ENCODE measurements at places on chromosomes 4 and X.

GRCh38 chrX:53082773-53083616, 828 bp downstream of the TSPYL2 start:
- no peak for DNase-seq

DNA sequence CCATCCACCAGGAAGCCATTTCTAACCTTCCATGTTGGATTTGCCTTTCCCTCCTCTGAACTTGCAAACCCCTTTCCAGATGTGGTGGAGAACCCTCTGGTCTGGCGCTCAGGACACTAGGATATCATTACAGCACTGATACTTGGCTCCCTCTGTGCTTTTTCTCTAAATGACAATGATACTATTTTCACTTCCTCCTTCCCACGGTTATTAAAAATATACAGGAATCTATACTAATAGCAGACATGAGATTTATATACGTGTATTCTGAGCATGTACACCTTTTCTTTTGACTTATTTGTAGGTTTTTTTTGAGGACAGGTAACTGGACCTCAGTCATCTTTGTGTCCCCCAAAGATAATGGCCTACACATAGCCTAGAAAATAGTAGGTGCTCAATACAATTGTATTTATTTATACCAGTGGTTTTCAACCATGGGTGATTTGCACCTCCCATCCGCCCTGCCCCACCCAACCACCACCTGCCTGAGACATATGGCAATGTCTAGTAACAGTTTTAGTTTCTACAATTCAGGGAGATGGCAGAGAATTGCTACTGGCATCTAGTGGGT, 60.4 kb upstream of the PLAC8 start:
- DNase-seq: no peak

- DNase-seq: no peak
These were observed 469.6 kb downstream of the PDGFC start for GRCh38 chr4:156501962-156502361.

GRCh38 chr4:87965501-87965975, 10.0 kb upstream of the SPP1 start:
- DNase-seq: no peak

DNA sequence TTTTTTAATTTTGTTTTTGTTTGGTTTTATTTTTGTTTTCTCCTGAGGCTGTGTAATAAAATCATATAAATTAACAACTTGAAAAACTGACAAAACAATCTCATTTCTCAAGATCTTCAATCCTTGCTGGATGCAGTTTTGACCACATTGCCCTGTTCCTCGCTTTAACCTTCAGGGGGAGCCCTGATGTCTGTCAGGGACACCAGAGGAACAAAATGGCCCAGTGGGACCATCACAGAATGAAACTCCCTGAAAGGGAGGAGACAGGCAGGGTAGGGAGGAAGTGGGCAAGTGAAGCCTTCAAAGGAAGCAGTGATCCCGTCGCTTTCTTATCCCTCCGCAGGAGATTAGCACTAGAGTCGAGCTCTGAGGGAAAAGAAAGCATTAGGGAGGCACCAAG, 274.9 kb upstream of the LDB2 start:
- DNase-seq: peak; percentile 15

DNA sequence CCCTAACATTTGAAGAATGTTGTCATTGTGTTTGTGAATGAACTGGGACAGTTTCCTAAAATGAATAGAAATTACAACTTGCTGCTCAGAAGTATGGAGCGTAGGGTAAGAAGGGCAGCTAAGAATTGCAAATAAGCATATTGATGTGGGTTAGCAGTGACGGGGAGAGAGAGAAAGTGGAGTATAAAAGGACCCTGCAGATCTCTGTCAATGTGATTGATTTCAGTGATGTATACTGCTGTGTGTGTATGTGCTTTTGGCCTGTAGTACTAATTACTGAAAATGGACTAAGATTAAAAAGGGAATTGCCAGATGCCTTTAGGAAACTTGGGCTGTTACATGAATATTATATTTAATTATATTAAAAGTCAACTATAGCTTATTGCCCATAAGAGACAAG, 7.8 kb upstream of the MFAP3L start:
- no peak for DNase-seq

DNA sequence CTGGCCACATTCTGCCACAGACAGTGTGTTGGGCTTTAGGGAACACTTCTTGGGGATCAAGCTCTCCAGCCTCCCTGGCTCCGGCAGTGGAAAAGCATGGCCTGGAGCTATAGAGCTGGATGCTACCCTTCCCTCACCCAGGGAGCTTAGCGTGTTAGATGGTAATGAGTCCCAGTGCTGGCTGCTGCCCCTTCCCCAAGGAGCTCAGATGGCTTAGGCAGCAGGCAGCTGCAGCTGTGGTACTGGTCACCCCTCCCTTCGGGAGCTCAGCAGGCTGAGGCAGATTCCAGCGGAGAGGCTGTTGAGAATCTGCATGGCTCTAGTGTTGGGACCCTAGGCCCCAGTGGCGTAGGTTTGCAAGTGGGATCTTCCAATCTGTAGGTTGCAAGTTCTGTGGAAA, 19.5 kb downstream of the TMEM144 start:
- DNase-seq: no peak

DNA sequence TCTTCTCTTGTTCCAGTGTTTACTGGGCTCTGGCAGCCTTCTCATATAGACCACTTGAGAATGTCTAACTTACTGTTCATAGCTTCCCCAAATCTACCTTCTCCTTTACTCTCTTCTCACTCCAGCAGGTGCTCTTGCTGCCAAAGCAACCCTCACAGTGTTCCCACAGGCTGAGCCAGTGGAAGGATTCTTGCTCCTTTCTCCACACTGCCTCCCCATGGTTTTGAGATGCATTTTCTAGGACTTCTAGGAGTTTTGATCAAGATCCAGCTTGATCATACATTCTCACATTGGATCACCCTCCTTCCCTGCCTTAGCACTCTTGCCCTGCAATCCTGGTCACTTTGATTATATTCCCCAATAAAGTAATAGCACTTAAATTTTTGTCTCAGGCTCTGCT, 230.8 kb downstream of the TMEM47 start:
- DNase-seq: no peak

GRCh38 chr4:150096625-150097024, 18.4 kb downstream of the DCLK2 start:
- DNase-seq: no peak

GRCh38 chr4:181588733-181589302, 654.4 kb upstream of the TENM3 start:
- DNase-seq: no peak

- DNase-seq: no peak
These were observed 1.4 kb downstream of the POU4F2 start for GRCh38 chr4:146640021-146640464.

- DNase-seq: no peak
These were observed 67.7 kb downstream of the PPARGC1A start for GRCh38 chr4:23822181-23822580.

DNA sequence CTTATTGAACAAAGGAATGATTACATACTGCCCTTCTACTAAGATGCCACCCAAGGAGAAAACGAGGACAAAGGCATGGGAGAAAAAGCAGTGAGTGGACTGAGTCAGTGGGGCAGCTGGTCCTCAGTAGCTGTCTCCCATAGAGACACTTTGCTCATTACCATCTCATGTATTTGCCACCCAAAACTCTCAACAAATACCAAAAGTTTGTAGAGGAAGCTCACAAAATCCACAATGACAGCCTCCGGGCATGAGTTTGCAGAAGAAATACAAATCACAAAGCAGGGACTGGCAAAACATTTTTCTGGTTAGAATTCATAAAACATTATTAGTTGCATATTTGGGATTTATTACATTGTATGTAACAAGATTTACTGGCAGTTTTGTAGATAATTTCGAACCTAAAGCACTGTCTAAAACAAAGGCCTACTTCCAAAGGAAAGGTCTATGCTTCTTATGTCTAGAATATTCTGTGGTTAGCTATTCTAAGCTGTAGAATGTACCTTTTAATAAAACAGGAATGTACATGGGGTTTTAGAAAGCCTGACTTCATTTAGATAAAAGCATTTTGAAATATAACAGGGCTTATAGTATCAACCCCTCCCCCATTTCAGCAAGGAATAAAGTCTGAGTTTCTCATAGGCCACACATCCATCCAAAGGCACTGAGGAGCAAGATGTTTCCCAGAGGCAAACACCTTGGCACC, 17.7 kb downstream of the PCDH18 start:
- DNase-seq: no peak

DNA sequence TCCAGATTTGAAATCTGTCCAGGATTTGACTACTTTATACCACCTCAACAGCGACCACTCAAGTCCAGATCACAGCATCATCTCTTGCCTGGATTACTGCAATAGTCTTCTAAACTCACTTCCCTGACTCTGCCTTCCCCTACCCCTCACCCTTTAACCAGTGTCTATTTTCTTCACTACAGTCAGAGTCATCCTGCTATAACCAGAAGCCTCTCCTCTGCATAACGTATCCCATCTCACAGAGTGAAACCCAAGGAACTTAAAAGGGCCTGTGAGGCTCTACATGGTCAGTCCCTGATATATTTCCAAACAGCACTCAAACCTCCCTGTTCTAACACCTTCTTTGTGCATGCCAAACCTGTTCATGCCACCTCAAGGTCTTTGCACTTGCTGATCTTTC, 40.7 kb upstream of the SCOC start:
- no peak for DNase-seq

DNA sequence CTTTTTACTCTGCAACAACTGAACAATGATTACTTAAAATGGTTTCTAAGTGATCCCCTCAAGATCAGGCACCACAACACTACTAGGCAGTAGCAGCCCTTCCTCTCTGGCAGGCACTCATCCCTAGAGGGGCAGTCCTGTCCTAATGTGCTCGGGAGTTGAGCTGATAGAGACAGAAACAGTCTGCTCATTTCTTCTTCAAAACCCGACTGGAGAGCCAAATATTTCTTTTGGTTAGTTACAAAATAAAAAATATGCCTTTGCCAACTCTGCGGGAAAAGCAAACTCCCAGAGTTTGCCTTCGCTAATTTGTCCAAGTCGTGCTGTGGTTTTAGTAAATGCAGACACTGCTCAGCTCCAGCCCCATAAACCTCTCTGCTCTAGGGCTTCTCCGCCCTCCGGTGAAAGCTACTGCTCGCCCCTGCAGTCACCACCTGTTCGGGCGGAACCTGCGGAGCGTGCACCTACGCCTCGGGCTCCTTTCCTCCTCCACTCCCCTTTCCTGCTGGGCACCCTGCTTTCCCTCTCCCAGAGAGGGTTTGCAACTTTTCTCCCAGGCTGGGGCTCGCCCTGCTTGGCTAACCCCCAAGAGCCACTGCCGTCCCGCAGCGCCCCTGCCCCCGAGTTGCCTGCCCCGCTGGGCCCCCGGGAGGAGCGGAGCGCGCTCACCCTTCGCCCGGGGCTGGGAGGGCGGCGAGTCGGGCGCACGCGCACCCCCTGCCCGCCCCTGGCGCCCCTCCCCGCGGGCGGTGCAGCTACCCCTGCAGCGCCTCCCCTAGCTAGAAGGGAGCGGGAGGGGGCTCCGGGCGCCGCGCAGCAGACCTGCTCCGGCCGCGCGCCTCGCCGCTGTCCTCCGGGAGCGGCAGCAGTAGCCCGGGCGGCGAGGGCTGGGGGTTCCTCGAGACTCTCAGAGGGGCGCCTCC, at the start of gene NPNT:
Gene NPNT (plus strand): TSS at position 812 of the 923 bp plus-strand sequence. CDS start 182 bp downstream, outside the sequence.
- no peak for DNase-seq

DNA sequence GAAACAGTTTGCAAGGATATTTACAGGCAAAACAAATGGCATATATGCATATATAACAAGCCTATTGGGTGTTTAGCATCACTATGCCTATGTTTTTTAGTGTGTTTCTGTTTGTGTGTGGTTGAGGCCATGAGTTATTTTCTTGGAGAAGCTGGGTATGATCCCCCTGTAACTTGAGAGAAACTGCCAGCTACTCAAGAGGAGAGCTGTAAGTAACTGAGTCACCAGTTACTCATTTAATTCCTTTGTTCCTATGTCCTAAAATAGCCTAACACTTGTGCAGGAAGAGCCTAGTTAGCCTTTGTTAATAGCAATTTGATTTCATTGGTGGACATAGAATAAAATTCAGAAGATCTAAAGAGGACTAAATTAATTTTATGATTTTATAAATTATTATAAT, 79.1 kb downstream of the PWWP3B start:
- DNase-seq: no peak

DNA sequence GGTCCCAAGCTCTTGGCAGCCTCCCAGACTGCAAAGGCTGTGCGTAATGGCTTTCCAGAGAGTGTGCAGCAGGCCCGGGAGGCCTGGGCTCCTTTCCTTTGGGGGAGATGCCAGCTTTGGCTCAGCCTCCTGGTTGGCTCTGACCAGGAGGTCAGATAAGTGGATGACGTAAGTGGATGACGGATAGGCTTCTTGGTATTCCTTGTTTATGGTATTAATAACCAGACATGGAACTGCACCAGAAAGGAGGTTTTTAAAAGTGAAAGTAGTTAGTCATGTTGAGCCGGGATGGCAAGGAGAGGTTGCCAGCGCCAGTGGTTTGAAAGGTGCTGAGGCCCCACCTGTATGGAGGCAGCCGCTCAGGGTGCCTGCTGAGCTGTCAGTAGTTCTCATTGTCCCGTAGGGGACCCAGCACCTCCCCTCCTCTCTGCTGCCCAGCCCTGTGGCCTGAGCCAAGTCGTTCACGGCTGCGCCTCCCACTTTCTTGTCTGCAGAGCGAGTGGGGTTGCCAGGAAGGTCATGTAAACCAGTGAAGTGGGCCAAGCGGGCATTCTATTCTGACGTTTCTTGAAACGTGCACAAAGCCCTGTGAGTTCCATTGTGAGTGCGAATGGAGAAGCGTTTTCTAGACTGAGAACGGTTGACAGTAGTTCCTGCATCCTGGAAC, 28.7 kb upstream of the STOX2 start:
- DNase-seq: peak; percentile 71

- DNase-seq: no peak
These were observed 413.6 kb upstream of the CXorf51A start for GRCh38 chrX:147228153-147228552.

DNA sequence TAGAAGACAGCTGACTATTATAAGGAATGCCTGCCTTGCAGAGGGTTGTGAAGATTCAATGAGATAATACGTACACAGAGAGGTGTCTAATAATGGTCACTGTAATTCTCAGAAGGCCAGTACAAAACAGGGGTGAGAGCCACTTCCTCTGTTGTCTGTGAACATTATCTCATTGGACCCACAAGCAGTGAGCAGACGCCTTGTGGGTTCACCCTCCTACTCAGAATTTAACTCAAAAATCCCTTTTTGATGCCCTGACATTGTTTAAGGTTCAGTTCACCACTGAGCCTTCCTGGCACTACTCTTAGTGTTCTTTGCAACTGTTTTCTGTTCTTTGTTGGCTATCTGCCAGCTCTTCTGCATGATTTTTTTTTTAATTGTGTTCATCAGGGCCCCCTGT, 467.4 kb downstream of the BCOR start:
- no peak for DNase-seq

DNA sequence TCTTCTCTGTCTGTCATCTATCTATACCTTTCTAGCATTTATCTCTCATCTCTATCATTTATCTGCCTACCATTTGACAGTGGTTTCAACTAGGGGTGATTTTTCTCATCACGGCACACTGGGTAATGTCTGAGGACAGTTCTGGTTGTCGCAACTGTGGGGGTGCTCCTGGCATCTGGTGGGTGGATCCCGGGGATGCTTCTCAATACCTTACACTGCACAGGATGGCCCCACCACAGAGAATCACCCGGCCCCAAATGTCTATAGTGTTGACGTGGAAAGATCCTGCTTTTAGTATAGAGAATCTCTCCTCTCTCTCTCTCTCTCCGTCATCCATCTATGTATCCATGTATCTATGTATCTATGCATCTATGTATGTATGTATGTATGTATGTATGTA, 7.2 kb downstream of the P2RY8 start:
- DNase-seq: no peak

- DNase-seq: no peak
These were observed 14.3 kb downstream of the G3BP2 start for GRCh38 chr4:75658876-75659275.

- no peak for DNase-seq
These were observed 2.3 kb downstream of the NOCT start for GRCh38 chr4:139017861-139018260.
